ENCODE measurements at places on chromosomes 5 and 9. TPM values are rescaled to one million over a fixed set of nuclear protein-coding genes. Genes with fewer than 3 reads are reported as not detected.

DNA sequence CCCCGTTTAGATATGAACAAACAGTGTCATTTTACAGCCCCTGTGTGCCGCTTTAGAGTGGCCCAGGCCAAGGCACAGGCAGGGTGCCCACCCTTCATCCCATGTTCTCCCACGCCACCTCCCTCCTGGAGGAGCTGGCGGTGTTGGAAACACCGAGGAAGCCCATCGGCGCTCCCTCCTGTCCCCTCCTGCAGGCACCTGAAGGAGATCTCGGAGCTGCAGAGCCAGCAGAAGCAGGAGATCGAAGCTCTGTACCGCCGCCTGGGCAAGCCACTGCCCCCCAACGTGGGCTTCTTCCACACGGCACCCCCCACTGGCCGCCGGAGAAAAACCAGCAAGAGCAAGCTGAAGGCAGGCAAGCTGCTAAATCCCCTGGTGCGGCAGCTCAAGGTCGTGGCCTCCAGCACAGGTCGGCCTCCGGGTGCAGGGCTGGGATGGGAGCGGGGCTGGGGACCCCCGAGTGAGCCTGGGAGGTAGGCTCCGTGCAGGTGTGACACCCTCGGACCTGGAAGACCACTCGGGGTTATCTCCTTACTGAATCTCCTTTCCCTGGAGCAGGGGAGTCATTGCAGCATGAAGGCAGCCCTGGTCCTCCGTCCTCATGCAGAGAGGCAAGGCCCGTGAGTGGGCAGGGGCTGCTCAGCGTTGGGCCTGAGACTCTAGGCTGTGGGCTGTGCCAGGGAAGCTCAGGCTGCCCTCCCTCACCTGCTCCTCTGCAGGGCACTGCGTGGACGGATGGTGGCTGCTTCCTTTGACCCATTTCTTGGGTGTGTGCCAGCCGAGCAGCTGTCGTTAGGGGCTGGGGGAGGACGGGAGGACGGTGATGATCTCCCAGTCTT, 113.9 kb downstream of the WNK2 start:
- no peak for ATAC-seq

- peak; percentile 45 for ATAC-seq
These were observed 159.1 kb downstream of the PAX5 start for GRCh38 chr9:36874921-36875320.

- peak; percentile 100 for ATAC-seq
These were observed 13.1 kb downstream of the PALM2AKAP2 start for GRCh38 chr9:109792951-109793546.

DNA sequence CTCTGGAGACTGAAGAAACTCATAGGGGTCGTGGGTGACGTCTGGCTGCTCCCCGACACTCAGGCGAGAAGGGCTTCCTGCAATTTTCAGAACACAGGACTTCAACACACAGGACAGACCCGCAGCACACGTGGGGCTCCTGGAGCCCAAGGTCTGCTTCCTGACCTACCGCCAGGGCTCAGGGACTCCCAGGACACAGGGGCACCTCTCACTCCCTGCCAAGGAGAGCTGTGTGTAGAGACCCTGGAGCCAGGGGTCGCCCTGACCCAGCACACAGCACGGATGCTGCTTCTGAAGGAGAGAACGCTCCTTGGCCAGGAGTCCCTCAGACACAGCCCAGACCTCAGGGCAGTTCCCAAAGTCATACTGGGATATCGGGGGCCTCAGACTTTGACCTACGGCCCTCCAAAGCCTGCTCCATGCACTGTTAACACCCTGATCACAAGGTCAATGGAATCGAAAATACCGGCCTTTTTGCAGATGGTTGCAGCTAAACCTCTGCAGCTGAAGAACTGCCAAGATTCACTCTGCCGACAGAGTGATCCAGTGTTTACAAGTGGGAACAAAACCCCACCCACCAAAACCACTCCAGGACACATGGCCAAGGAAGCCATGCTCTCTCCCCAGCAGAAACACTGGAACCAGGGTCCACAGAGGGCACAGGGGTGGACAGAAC, 13.8 kb upstream of the ZDHHC11 start:
- ATAC-seq: no peak

- no peak for ATAC-seq
These were observed 763 bp upstream of the IRX2 start for GRCh38 chr5:2752059-2752820.

Gene SGTB
- total RNA-seq: 4.2 TPM

Gene C9orf50
- total RNA-seq: 0.23 TPM

Gene STK10
- 31.1 TPM for total RNA-seq

Gene ENDOG
- total RNA-seq: 16.6 TPM

Gene ALDH7A1
- 67.4 TPM for total RNA-seq
